NCI-H1105 (cell line): ENCODE measurements at places on chromosomes 11 and 22.
A peak's percentile ranks its signal among the peaks of the same experiment; 100 is the strongest.

DNA sequence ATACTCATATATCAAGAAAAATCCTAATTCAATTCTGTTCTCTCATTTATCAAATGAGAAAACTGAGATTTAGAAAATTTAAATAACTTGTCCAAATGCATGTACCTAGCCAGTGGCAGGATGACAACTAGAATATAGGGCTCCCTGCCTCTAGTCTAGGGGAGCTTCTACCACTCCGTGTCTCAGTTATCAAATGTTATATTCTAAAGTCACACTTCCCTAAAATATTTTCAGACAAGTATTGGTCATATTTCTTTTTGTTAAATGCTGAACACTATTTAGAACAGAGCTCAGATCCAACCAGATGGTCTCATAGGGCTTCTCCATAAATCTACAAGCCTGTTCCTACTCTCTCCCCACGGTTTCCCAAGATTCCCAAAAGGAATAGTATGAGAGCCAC lies 26.3 kb downstream of the KCNJ1 start:
- no peak for DNase-seq

DNA sequence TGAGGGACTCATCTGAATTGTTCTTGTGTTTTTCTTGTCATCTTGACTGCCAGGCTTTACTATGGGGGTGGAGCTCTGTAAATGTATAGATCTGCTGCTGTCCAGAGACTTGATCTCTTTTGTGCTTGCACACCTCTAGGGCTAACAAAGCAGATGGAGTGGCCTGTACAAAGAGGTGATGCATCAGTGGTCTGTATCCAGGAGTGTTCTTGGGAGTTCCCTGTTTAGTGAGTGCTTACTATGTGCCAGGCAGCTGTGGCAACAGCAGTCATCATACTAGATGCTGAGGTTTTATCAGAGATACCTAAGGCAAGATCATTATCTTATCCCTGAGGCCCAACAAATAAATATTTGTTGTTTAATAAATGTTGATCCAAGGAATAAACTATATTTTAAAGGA lies 33.4 kb downstream of the STIM1 start:
- DNase-seq: no peak

DNA sequence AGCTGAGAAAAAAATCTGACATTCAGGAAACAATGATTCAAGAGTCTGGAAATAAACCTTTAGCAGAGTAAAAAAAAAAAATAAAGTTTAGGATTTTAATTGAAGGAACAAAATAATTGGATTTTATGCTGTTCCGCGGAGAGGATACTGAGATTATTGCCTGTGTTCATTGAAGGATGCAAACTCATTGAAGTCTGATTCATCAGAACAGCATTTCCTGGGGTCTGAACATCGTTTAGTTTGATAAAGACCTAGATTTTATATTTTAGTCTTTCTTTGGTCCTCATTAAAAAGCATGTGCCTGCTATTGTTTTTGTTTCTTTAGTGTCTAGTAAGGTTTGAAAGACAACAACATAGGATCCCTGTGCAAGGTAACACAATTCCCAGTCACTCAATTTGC lies 4.5 kb downstream of the TLCD5 start:
- no peak for DNase-seq

DNA sequence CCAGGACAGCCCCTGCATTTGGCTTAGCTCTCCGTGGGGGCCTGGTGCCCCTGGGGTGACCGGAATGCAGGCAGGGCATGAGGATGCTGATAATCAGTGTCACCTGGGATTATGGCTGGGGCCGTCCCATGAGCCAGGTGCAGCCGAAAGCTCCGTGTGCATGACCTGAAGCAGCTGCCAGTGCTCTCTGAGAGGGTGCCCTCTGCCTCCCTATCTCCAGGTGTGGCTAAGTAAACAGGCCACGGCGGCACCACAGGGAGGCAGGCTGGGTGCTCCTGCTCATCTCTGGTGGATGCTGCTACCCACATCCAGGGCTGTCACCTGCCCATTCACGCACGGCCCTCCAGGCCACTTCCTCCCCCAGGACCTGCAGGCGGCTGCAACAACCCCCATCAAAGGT lies 29.8 kb downstream of the DUSP8 start:
- DNase-seq: peak; percentile 36

DNA sequence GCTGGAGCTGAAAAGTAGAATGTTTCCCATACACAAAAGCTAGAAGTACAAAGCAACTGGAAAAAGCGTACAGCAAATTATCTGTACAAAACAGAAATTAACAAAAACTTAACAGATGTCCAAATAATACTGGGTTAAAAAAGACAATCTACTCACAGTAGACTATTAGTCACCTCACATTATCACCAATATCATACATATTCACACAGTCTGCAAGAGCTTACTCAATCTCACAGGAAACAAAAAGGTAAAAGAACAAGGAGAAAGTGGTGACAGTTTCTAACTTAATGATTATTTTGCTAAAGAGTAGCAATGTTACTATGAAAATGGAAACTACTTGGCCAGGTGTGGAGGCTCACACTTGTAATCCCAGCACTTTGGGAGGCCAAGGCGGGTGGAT lies 11.9 kb downstream of the CELF1 start:
- no peak for DNase-seq

GRCh38 chr11:84420271-84420670 lies 1134.1 kb upstream of the CCDC90B start:
- DNase-seq: no peak

- no peak for DNase-seq
These were observed 173.7 kb downstream of the KIF18A start for GRCh38 chr11:27933992-27934829.

- no peak for DNase-seq
These were observed 53.1 kb downstream of the THAP12 start for GRCh38 chr11:76327756-76328388.

DNA sequence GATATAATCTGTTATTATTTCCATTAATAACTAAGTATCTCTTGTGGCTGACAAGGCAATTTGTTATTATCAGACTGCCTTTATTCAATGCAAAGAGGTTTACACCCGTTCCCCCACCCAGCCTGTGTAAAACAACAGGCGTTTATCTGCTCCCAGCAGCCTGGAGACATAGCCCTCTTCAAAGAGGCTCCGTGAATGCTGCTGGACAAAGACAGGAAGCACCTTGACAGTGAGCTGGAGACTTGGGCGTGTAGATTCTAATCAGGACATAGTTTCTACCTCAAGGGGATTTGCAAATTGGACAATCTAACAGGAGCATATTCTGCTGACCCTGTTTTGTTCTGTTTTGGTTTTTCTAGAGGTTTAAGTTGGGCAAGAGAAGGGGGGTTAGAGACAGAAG lies 733.0 kb upstream of the KIRREL3 start:
- no peak for DNase-seq

- DNase-seq: no peak
These were observed 198.4 kb upstream of the SESN3 start for GRCh38 chr11:95429376-95429907.

- no peak for DNase-seq
These were observed 4.1 kb upstream of the PC start for GRCh38 chr11:66962247-66962646.

DNA sequence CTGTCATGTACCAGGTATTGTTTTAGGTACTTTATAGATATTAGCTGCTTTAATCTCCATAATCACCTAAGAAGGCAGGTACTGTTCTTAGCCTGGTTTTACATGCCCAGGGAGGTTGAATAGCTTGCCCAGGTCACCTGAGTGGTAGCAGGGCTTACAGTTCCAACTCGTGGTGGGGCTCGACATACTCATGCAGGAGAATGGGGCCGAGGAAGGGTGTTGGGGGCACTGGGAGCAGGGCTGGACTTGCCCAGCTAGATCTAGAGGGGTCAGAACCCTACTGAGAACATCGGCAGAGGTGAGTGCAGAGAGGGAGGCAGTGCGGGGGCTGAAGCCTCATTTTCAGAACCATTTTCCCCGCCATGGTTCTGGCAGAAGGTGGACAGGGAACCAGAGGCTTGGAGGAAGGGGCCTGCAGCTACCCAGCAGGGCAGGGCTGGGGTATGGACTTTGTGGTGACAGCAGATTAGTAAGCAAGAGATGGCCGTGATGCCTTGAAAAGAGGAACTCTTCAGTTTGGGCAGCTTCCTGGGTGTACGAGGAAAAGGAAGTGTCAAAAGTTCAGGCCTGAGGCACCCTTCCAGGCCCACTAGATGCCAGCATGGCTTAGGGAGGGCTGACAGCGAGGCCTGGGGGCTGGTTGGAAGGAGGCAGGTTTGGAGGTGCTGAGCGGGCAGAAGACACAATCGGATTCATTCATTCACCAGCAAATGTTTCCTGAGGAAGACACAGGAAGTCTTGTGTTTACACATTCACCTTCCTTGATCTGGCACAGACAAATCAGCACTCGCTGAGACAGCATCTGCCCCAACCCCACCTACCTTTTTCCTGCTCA lies 54.7 kb upstream of the LYVE1 start:
- no peak for DNase-seq

DNA sequence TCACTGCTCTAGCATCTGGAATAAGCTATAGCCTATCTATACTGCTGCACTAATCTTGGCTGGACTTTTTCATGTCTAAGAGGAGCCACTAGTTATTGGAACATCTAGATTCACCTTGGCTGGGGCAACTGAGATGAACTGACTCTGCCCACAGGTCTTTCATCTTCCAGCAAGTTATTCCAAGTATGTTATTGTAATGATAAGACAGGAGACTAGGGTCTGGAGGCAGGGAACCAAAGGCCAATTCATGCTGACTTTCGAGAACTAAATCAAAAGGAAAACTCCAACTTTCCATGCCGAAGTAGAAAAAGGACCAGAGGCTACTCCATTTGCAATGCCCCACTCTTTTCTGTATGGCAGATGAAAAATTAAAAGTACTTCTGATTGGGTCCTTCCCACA lies 1243.0 kb upstream of the RAG2 start:
- DNase-seq: no peak

DNA sequence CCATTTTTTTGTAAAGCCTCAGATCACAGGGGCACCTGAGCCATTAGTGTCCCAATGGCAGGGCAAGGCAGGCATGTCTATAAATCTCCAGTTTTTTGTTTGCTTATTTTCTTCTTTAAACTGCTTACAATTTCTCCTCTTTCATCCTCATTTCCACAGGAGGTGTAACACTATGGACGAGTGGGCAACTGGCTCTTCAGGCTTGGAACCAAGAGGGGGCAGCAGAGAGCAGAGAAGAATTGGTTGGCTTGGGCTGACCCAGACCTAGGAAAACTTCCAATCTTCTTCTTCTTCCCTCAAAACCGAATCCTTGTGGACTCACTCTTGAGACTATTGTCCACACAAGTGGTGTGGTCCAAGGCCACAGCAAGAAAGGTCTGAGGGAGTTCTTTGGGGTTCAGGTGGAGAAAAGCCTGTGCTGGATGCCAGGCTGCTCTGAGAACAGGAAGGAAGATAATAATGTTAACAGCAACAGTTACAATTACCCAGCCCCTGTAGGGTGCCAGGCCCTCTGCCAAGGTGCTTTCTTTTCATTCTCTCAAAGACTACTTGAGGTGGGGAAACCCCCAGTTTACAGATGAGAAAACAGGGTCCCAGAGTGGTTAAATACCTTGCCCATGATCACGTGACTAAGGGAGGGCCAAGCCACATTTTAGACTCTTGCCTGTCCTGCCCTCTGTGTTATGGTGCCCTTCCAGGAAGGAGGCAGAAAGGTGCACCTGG lies 70.7 kb upstream of the E2F8 start:
- peak; percentile 44 for DNase-seq

- DNase-seq: no peak
These were observed 346.8 kb downstream of the ETS1 start for GRCh38 chr11:128240546-128240945.

- DNase-seq: no peak
These were observed 1.1 kb upstream of the BIRC2 start for GRCh38 chr11:102345904-102346303.

GRCh38 chr11:75275581-75275980 lies 35.0 kb downstream of the TPBGL start:
- DNase-seq: no peak

GRCh38 chr22:32991353-32992101 lies 66.7 kb downstream of the SYN3 start:
- DNase-seq: peak; percentile 79

GRCh38 chr22:44889255-44889878 lies 120.4 kb downstream of the PHF21B start:
- DNase-seq: no peak

DNA sequence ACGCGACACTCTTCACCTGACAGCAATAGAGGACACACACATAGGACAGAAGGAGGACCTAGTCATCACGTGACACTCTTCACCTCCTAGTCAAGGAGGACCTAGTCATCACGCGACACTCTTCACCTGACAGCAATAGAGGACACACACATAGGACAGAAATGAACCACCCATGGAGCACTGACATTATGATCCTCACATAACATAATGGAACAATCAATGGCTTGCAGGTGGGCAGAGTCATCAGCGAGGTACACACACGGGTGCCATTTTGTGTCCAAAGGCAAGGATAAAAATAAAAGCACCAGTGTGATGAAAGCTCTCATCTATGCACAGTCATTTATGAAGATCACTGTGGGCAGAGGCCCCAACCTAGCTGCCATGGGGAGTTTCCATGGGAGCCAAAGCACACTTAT lies 354.7 kb downstream of the LARGE1 start:
- DNase-seq: no peak

- DNase-seq: no peak
These were observed 44.8 kb downstream of the SMIM38 start for GRCh38 chr11:69200331-69201065.

DNA sequence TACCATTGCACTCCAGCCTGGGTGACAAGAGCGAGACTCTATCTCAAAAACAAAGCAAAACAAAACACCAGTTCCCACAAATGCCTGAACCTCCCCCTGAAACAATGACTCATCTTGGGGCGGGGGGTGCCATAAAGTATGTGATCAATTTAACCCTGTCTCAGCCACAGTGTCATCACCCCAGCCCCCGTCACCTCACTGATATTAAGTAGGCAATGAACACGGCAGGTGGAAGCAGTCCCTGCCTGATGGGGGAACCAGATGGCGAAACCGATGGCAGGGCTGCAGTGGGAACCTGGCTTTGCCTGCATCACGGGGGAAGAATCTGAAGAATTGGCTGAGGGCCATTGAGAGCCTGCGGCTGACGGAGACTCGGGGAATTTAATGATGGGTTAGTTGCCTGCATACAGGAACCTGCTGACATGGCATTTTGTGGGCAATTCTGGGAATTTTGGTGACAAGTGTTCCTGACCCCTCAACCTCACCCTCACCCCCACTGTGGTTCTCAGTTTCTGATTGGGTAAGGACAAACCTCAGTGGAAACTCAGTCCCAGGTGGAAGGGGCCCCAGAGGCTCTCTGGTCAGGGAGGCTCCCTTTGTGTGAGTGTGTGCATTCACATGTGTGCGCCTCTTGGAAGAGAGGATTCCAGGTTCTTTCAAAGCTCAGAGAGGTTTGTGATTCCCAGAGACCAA lies 39.1 kb upstream of the SHISAL1 start:
- DNase-seq: peak; percentile 76
